ENCODE measurements at places on chromosomes 12 and 14.
A peak's percentile ranks its signal among the peaks of the same experiment; 100 is the strongest.

DNA sequence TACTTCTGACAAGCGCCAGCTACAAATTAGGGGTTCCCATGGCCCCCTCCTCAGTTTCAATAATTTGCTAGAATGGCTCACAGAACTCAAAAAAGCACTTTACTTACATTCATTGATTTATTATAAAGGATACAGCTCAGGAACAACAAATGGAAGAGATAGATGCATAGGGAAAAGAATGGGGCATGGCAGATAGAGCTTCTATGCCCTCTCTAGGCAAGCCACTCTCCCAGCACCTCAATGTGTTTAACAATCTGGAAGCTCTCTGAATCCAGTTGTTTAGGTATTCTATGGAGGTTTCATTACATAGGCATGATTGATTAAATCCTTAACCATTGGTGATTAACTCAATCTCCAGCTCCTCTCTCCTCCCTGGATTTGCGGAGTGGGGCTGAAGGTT lies 184.5 kb upstream of the DAAM1 start:
- no peaks in the 10 kb centered on the region for H3K36me3 ChIP-seq
- no peak for DNase-seq
- no peaks in the 10 kb centered on the region for H3K4me1 ChIP-seq

DNA sequence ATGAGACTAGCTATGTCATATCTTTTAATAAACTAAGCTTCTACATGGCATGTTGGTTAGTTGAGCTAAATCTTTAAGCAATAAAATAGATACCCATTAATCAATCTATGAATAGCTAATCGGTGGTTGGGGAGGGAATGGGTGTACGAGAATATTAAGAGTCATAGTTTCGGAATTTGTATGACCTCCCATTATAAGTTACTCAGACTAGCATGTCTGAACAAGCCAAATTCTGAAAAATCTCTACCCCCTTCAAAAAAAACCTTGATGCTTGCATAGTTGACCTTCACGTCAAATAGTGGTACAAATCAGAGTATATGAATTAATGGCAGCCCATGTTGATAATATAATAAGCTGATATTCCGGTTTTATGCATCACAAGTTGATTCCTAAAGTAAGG lies 60.0 kb downstream of the PLEKHG7 start:
- H3K27me3 ChIP-seq: no peaks in the 10 kb centered on the region
- no peak overlapping the region for H3K27ac ChIP-seq
- DNase-seq: peak; percentile 36
- no peaks in the 10 kb centered on the region for H3K36me3 ChIP-seq
- H3K4me1 ChIP-seq: peaks cover 16% of the 10 kb centered on the region

DNA sequence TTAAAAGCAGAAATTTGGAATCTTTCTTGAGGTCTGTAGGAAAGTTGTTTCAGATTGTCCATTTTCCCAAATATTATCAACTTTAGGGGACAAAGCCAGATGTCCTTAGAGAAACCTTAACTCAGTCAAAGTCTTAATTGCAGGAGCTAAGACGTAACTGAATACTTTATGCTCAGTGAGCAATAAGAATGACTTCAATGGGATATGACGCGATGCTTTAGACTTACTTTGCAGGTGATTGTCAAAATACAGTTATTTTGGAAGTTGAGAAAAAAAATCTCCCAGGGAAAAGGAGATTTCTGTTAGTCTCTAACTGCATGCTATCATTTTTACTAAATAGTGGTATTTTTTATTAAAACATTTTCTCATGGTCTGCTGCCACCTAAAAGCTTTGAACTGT lies 750.9 kb upstream of the STXBP6 start:
- H3K27ac ChIP-seq: no peak overlapping the region
- no peaks in the 10 kb centered on the region for H3K4me1 ChIP-seq

DNA sequence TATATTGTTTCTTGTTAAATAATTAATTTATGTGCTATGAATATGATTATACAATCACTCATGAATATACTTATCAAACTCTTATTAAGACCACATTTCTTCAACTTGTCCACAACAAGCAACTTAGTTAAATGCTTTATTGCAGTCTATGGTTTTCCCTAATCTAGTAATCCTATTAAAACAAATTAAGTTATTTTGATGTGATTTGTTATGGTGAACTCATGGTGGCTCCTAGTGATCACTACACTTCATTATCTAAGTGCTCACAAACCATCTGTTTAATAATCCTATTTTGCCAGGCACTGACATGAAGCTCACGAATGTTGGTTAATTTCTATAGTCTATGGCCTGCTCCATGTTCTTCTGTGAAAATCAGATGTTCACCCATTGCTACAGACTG lies 42.9 kb downstream of the INSM2 start:
- no peak overlapping the region for H3K27ac ChIP-seq
- H3K27me3 ChIP-seq: no peaks in the 10 kb centered on the region
- H3K36me3 ChIP-seq: peaks cover 19% of the 10 kb centered on the region
- no peak overlapping the region for H3K4me3 ChIP-seq
- H3K4me1 ChIP-seq: no peaks in the 10 kb centered on the region
- no peak for DNase-seq

DNA sequence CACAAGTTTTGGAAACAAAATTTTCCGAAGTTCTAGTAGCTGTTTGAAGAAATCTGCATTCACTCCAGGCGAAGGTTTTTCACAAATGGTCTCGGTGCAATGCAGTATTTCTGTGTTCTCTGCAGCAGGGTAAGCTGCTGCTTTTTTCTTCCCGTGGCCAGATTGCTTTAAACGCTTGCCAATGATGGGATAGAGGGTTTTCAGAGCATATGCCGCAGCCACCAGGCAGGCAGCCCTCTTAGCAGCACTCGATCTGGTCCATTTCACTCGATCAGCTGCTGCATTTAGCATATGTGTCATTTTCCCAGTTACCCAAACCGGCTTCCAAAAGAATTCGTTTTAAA lies 315 bp downstream of the ABCD2 start:
- DNase-seq: no peak
- no peaks in the 10 kb centered on the region for H3K36me3 ChIP-seq
- no peak overlapping the region for H3K27ac ChIP-seq
- no peaks in the 10 kb centered on the region for H3K27me3 ChIP-seq
- H3K4me3 ChIP-seq: no peak overlapping the region
- no peaks in the 10 kb centered on the region for H3K4me1 ChIP-seq

DNA sequence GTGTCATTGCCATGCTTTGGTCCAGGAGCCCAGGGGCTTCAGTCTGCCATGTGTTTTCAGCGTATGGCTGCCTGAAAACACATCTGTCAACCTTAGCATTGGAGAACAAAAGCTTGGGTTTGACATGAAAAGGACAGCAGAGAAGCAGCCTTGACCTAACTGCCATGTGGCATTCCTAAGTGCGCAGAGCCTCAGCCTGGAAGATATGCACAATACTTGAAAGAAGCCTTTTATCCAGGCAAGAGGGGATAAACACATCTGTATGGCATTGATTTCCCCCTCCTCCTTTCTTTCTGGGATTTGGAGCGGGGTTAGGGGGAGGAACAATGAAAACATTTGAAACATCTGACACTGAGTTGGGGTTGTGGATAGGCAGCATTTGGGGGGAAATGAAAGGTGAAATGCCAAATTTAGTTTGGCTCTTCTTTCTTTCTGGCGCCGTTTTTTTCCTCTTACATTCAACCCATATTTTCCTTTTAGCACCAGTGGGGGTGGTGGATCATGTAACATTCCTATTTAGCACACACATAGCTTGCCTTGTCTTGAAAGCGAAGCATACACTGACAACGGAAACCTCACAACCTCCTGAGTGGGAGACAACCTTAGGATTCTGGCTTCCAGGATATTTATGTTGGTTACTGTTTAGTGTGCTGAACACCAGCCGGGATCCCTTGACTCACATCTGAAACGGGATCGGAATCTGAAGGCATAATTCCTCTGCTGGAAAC lies 177.0 kb downstream of the C12orf75 start:
- H3K36me3 ChIP-seq: no peaks in the 10 kb centered on the region
- H3K4me1 ChIP-seq: peaks cover 7% of the 10 kb centered on the region
- no peaks in the 10 kb centered on the region for H3K27me3 ChIP-seq
- H3K27ac ChIP-seq: no peak overlapping the region

DNA sequence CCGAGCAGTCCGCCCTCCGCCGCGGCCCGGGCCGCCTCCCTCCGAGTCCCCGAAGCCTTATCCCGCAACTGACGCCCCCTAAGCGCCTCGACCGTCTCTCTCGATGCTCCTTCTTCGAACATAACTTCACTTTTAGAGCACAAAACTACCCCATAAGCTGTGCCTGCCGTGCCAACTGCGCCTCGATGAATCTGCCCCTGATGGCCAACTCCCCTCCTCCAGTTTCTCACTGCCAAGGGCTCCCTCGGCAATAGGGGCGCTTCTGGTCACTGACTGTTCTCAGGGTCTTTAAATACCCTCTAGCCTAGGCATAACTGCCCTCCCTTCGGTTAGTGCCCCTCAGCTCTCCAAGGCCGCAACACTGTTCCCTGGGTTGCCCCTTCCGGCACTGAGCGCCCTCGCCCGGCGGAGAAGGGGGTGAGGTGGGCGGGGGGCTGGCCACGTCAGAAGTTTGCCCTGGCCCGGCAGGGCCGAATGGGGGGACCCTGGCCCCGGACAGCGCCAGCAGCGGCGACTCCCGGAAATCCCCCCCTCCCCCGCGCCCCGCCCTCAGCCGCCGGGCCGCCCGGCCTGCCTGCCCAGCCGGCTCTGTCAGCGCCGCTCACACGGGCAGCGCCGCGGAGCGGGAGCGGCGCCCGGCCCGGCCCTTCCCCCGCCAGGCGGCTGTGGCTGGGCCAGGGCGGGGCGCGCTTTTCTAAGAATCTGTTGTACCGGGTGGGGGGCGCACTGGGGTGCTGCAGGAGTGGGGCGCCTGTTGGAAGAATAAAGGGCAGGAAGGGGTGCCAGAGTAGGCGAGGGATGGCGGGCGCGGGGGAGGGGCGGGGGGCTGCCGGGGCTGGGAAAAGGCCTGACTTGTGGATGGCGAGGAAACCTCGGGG lies 10.6 kb downstream of the RARG start:
- H3K36me3 ChIP-seq: peaks cover 20% of the 10 kb centered on the region
- no peak for DNase-seq
- peak overlapping the region; percentile 83 for H3K4me3 ChIP-seq
- no peaks in the 10 kb centered on the region for H3K27me3 ChIP-seq

- no peak overlapping the region for H3K27ac ChIP-seq
- no peaks in the 10 kb centered on the region for H3K27me3 ChIP-seq
- no peak for DNase-seq
- peaks cover 43% of the 10 kb centered on the region for H3K36me3 ChIP-seq
- H3K4me1 ChIP-seq: no peaks in the 10 kb centered on the region
Measured at GRCh38 chr12:79828924-79829323, 106.0 kb downstream of the PPP1R12A start.

DNA sequence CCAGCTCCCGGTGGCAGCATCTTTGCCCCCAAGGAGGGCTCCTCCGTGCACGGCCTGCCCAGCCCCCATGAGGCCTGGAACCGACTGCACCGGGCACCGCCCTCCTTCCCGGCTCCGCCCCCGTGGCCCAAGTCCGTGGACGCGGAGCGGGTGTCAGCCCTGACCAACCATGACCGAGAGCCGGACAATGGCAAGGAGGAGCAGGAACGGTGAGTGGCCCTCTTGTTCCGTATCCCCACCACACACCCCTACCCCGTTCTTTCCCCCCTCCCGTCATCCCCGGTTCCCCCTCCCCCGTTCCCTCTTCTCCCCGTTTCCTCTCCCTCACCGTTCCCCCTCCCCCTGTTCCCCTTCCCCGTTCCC lies 28.3 kb downstream of the LRCOL1 start:
- no peak overlapping the region for H3K4me3 ChIP-seq
- no peaks in the 10 kb centered on the region for H3K4me1 ChIP-seq
- H3K27ac ChIP-seq: no peak overlapping the region
- no peak for DNase-seq
- H3K27me3 ChIP-seq: no peaks in the 10 kb centered on the region
- peaks cover 18% of the 10 kb centered on the region for H3K36me3 ChIP-seq

DNA sequence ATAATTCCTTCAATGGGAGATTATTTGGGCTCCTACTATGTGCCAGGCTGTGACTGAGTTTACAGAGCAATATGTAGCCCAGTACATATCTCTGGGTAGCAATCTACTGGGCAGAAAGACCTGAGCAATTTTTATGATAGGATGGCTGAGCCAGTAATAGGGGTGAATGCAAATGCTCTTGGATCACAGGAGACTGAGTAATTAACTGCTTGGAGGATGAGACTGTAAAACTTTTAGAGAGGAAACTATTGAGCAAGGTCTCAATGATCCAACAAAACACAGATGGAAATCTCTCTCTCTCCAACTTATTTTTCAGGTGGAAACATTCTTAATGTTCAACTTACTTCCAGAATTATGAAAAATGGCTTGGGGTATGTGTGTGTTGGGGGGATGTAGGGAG lies 402.2 kb downstream of the AEBP2 start:
- H3K27me3 ChIP-seq: no peaks in the 10 kb centered on the region
- H3K4me1 ChIP-seq: peaks cover 4% of the 10 kb centered on the region
- H3K27ac ChIP-seq: no peak overlapping the region
- H3K36me3 ChIP-seq: no peaks in the 10 kb centered on the region

DNA sequence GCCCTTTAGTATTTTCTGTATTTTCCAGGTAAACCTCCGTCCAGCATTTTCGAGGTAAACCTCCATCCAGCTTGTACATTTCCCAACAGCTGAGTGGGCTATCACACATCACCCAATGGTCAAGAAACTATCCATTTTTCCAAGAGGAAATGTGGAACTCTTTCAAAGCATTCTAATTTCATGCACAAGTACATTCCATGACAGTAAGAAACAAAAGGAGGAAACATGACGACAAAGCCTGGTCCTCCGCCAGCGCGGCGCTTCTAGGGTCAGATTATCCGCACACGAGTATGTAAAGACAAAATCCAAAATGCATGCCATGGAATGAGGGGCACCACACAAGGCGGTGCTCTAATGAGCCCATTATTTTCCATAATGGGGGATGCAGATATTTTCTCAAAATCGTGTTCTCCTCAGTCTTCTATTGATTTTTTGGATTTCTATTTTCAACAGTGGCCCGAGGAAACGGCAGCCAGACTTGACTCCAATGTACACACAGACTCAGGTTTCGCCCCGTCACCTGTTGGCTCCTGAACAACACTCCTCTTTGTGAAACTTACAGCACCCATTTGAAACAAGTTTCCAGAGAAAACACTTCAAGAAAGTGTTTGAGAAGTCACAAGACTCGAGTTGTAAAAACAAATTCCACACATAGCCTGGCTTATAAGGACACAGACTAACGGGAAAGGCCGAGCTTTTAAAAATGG lies 107.4 kb downstream of the PRICKLE1 start:
- no peak for DNase-seq
- no peak overlapping the region for H3K27ac ChIP-seq
- peak overlapping the region; percentile 91 for H3K4me3 ChIP-seq
- no peaks in the 10 kb centered on the region for H3K27me3 ChIP-seq
- H3K36me3 ChIP-seq: peaks cover 6% of the 10 kb centered on the region
- peaks cover 8% of the 10 kb centered on the region for H3K4me1 ChIP-seq

Measured in MCF 10A (cell line).